ENCODE measurements at places on chromosomes 2 and 18.

- DNase-seq: no peak
Measured at GRCh38 chr2:237935740-237936452, 30.9 kb upstream of the UBE2F start.

DNA sequence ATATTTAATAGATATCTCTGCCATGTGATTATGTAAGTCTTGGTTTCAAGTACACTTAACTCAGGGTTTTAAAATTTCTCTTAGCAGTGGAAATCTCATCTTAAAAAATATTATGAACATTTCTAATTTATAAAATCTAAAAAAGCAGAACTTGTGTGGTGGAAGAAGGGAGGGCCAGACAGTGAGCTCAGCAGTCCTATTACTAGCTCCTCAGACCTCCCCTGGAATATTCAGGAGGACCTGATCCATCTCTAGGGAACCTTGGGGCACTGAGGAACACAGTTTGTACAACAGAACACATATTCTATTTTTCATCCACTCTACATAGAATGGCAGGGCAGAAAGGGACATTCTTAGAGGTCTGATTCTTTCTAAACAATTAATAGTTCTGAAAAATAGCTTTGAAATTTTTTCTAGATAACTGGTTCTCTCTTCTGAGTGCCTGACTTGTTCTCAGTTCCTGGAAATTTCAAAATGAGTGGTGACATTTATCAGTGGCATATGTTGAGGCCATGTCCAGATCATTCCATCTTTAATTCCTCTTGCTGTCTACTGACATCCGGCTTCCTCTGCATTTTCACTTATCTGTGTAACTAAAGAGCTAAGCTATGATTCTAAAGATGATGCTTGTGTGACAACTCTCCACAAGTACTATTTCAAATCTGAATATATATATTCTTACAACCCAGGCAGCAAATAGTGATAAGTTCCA lies 8.2 kb upstream of the MAP4K4 start:
- DNase-seq: no peak

GRCh38 chr2:160289831-160290230 lies 89.8 kb upstream of the ITGB6 start:
- no peak for DNase-seq

DNA sequence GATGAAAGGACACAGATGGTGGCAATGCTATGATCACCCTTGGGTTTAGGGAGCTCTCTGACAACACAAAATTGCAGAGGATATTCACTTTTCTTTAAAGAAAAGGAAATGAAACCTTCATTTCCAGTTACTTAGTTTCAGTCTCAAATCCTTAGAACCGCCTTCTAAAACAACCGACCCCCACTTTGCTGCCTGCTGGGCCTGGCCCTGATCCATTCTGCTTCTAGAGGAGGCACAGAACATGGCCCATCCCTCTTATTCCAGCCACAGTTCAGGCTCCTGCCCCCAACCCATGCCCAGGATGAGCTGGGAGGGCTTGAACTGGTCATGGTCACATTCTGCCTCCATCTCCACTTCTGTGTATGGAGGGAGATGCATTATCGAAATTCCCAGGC lies 311.6 kb downstream of the EN1 start:
- no peak for DNase-seq

DNA sequence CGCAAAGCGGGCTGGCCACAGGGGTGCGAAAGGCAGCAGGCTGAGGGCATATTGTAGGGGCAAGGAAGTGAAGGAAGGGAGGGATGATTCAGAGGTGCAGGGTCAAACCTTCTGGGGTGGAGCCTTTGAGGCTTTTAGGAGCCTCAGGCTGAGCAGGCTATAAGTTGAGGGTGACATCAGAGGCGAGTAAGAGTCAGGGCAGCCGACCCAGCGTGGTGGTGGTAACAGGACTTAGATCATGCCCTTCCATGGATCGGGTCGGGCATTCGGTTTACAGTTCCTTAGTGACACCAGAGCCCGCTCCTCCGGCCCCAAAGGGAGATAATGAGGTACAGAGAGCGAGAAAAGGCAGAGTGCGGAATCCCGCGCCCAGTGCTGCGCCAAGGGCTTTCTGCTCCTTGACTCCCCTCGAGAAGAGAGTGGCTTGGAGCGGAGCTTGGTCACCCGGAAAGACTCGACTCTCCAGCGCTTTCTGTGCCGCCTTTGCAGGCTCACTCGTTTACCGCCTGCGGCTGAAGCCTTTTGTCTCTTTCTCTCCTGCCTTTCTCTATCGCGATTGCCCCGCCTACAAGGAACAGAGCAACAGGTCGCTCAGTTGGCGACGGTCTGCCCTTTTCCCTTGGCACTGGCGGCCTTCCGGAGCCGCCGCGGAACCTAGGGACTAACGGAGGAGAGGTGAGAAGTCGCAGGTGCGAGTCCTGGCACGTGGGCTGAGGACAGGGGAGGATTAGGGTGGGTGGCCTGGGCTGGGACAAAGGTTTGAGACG lies 720 bp downstream of the LBX2 start:
- no peak for DNase-seq

DNA sequence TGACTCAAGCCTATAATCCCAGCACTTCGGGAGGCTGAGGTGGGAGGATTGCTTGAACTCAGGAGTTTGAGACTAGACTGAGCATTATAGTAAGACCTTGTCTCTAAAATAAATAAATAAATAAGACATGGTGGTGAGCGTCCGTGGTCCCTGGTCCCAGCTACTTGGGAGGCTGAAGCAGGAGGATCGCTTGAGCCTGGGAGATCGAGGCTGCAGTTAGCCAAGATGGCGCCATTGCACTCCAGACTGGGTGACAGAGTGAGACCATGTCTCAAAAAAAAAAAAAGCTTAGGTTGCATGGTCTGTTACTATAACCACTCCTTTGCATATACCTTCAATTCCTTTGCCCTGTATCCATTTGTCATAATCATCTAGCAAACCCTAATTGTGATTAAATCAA lies 3.7 kb downstream of the CYP20A1 start:
- DNase-seq: no peak
